T-helper 9 cell (primary cell): ENCODE measurements at places on chromosomes 7 and 10.

DNA sequence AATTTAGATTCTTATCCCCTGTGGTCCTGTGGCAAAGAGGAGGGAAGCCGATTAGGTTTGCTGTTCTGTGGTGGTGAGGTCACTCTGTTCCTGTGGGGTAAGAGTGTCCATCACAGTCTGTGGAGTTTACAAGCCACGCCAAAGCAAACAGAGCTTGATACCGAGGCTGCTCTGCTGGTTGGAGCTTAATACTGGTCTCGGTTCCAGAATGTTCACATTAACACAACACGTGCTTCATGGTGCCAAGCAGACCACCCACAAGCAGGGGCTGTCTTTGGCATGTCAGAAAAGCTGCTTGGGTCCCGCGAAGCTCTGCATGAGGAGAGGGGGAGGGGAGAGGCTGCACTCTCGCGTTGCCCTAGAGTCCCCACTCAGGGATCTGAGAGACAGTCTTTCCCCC, 47.5 kb downstream of the DNAJB6 start:
- no peak for DNase-seq

GRCh38 chr7:112056409-112056808, 149.8 kb downstream of the DOCK4 start:
- no peak for DNase-seq

GRCh38 chr7:71511361-71511807, 379.4 kb downstream of the GALNT17 start:
- DNase-seq = no peak

DNA sequence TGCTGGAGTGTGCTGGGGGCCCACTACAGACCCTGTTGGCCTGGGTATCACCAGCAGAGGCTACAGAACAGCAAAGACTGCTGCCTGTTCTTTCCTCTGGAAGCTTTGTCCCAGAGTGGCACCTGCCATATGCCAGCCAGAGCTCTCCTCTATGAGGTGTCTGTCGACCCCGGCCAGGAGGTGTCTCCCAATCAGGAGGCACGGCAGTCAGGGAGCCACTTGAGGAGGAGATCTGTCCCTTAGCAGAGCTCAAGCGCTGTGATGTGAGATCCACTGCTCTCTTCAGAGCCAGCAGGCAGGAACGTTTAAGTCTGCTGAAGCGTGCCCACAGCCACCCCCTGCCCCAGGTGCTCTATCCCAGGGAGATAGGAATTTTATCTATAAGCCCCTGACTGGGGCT, 316.2 kb downstream of the ETV1 start:
- no peak for DNase-seq

- no peak for DNase-seq
Measured at GRCh38 chr10:113084031-113084430, 134.0 kb downstream of the TCF7L2 start.

GRCh38 chr10:71213761-71214440, 1.5 kb downstream of the UNC5B start:
- DNase-seq = no peak

DNA sequence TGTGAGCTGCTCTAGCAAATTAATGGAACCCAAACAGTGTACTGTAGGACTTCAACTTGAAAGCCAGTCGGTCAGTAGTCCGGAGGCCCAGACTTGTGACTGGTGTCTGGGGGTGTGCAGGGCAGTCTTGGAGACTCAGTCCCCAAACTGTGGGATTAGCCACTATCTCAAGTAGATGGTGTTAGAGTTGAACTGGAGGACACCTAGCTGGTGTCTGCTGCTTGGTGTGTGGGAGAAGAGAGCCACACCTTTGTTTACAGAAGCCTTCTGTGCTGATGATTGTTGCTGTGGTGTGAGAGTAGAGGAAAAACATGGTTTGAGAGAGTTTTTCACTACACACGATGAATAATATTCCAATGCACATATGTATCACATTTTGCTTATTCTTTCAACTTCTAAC, 47.4 kb downstream of the CUL2 start:
- no peak for DNase-seq

DNA sequence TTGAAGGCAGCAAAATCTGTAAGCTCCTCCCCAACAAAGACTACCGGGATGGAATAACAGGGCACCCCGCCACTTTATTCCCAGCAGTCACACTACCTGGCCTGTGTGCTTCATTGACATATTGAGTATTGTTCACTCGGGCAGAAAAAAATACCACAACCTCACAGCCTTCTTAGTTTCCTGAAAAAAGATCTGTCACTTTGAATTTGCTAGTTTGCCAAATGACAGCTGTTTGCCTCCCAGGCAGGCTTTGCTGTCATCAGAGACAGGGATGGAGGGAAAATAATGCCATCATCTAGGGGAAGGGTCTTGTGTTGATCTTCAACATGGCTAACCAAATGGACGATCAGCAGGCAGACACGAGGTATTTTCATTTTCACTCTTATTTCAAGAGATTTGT, 26.9 kb downstream of the BMPER start:
- DNase-seq = no peak

- no peak for DNase-seq
Measured at GRCh38 chr10:22222236-22223190, 4.7 kb upstream of the EBLN1 start.

GRCh38 chr7:69176841-69177240, 421.4 kb upstream of the AUTS2 start:
- no peak for DNase-seq

DNA sequence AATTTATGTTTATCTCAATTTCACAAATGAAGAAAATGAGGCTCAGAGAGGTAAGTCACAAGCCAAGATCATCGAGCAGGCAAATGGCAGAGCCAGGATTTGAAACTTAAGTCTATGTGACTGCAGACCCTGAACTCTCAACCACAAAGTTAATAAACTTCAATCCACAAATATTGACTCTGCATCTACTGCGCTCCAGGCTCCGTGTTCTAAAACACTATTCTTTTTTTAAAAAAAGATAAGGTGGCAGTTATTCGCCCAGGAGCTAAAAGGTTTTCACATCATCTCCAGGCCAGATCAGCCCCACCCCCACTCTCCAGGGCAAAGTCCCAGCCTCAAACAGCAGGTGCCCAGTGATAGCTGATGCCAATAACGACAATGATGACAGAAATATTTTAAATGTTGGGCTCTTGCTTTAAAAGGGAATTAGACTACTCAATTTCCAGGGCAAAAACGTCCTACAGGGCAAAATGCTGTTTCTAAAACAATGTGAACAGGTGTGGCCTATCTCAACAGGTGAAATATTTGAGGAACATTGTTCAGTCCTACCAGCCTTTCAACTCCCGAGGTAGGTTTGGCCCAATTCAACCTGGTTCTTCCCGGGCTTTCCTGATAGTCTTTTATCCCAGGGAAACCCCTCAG, 85.2 kb downstream of the SORBS1 start:
- DNase-seq = no peak

- DNase-seq = no peak
Measured at GRCh38 chr7:32616625-32617024, 121.3 kb downstream of the AVL9 start.

DNA sequence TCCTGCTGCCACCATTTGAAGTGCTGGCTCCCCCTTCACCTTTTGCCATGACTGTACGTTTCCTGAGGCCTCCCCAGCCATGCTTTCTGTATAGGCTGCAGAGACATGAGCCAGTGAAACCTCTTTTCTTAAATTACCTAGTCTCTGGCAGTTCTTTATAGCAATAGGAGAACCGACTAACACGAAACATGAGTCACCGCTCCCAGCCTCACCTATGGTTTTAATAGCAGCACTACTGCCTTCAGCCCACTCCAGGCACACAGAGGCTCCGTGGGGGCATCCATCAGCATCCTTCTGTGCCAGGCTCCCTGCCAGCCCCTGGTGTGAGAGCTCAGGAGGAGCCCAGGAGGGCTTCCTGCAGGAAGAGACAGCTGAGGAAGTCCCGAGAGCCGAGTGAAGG, 5.5 kb upstream of the ZNF316 start:
- DNase-seq = no peak

DNA sequence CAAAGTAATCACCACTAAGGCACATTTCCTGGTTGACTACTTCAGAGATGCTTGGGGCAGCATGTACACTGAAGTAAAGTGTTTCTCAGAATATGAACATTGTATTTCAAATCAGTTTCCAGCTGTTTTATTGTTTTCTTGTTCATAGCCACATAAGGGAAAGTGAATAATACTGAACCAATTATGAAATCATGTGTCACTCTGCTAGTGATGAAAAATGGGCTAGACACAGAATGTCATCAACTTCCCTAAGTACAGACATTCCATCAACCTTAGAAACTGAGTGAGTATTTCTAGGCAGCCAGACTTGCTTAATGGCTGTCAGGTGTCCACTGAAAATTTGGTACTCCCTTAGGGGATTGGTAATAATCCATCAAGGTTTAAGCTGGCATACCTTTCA, 603.5 kb downstream of the ARL4A start:
- no peak for DNase-seq

DNA sequence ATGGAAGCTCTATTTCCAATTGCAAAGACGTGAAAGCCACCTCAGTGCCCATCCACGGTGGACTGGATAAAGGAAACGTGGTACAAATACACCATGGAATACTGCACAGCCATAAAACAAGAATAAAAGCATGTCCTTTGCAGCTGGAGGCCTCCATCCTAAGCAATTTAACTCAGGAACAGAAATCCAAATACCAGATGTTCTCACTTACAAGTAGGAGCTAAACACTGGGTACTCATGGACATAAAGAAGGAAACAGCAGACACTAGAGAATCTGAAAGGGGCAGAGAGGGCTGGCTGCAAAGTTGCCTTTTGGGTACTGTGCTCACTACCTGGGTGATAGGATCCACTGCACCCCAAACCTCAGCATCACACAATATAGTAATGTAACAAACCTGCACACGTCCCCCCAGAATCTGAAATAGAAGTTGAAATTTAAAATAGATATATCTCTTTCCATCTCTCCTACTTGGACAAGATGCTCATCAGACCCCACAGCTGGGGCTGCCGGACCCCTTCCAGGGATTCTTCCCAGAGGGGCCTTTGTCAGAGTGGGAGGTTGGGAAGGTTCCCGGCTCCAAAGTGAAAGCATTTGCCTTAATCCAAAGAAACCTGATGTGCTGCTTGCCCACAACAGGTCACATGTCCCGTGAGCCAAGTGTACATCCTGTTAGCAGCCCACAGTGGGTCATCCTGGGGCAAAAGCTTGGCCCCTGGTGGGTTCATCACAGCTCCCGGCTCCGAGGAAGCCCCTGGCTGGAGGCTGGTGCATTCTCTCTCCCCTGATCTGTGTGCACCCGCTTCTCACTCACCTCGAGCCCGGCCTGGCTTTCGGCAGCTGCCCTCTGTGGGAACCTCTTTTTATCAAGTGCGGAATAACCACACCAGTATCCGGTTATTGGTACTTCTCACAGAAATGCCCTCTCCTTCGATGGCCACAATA, 172.3 kb upstream of the PPP2R2D start:
- no peak for DNase-seq

DNA sequence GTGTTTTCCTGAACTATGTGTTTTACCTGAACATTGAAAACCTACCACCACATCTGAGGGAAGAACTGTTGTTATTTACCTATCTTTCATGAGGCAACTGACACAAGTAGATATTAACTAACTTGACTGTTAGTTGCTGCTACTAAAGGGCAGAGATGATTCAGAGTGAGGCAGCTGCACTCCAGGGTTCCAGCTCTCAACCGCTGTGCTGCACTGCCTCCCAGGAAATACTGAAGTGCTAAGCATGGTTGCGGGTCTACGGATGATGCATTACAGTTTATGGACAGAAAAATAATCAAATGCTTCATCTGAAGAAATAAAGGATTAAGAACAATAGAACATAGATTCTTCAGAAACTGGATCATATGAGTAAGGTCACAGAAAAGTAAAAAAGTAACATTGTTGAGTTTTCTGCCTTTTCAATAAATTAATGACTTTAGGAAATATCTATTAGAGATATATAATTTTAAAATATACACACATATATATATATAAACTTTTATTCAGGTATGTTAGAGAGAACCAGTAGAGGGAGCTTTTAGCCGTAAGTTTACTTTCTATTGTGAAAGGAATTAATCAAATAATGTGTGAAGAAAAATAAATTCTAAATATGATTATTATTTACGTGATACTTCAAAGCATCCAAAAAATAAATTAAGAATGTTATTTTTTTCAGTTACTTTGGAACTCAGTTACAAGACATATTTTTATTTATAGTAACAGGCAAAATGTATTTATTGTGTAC, 620.0 kb downstream of the CNTNAP2 start:
- no peak for DNase-seq

GRCh38 chr7:90777886-90778285, 181.8 kb downstream of the CDK14 start:
- no peak for DNase-seq

GRCh38 chr7:84216472-84216871, 21.9 kb upstream of the SEMA3A start:
- no peak for DNase-seq
